Immature natural killer cell (primary cell): ENCODE measurements at places on chromosomes 1 and 21.

- H3K4me3 ChIP-seq = no peak overlapping the region
- H3K36me3 ChIP-seq = no peaks in the 10 kb centered on the region
- no peak for DNase-seq
- no peak overlapping the region for H3K27ac ChIP-seq
These were observed 155.6 kb downstream of the SDCCAG8 start for GRCh38 chr1:243411472-243411871.

DNA sequence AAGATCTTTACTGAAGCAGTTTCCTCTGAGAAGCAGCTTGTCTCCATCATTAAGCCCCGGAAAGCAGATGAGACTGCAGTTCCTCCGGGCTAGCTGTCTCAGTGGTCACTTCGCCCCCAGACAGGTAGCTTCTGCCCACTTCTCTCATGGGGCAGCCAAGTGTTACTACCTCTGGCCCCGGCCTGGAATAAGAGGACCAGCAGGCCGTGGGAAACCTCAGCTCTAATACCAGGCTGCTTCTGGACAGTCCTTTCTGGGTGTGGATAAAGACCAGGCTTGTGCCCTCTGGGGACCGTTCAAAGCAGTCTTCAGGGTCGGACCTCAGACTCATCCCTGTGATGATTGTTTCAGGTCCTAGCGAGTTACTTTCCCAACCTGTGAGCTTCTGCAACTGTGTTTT is 54.8 kb downstream of the RUNX3 start:
- no peak for DNase-seq
- peaks cover 28% of the 10 kb centered on the region for H3K4me1 ChIP-seq
- no peak overlapping the region for H3K4me3 ChIP-seq
- H3K27me3 ChIP-seq = no peaks in the 10 kb centered on the region

- H3K4me3 ChIP-seq = no peak overlapping the region
- peaks cover 5% of the 10 kb centered on the region for H3K27me3 ChIP-seq
- no peak for DNase-seq
- H3K36me3 ChIP-seq = no peaks in the 10 kb centered on the region
- H3K4me1 ChIP-seq = peaks cover 38% of the 10 kb centered on the region
These were observed 115.4 kb downstream of the SMYD2 start for GRCh38 chr1:214396330-214396729.

DNA sequence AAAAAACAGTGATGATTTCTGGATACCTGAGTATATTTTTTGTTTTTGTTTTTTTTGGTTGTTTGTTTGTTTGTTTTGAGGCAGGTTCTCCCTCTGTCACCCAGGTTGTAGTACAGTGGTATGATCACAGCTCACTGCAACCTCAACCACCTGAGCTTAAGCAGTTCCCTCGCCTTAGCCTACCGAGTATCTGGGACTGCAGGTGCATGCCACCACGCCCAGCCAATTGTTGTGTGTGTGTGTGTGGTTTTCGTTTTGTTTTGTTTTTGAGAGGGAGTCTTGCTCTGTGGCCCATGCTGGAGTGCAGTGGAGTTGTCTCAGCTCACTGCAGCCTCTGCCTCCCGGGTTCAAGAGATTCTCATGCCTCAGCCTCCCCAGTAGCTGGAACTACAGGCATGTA is 55.3 kb upstream of the RCC1 start:
- H3K27ac ChIP-seq = no peak overlapping the region
- H3K27me3 ChIP-seq = no peaks in the 10 kb centered on the region
- H3K36me3 ChIP-seq = no peaks in the 10 kb centered on the region
- H3K4me1 ChIP-seq = peaks cover 29% of the 10 kb centered on the region
- no peak for DNase-seq
- no peak overlapping the region for H3K4me3 ChIP-seq

GRCh38 chr1:76012341-76013205 is 62.0 kb upstream of the ST6GALNAC3 start:
- no peaks in the 10 kb centered on the region for H3K36me3 ChIP-seq
- DNase-seq = no peak
